CD4-positive, alpha-beta T cell treated with Interleukin-17A for 4 hours (primary cell): ENCODE measurements at places on chromosomes 6 and 20.

- no peak for DNase-seq
Measured at GRCh38 chr20:47156301-47157137, 200.0 kb downstream of the ZMYND8 start.

GRCh38 chr6:110322874-110323242, 35.3 kb downstream of the METTL24 start:
- DNase-seq: no peak

DNA sequence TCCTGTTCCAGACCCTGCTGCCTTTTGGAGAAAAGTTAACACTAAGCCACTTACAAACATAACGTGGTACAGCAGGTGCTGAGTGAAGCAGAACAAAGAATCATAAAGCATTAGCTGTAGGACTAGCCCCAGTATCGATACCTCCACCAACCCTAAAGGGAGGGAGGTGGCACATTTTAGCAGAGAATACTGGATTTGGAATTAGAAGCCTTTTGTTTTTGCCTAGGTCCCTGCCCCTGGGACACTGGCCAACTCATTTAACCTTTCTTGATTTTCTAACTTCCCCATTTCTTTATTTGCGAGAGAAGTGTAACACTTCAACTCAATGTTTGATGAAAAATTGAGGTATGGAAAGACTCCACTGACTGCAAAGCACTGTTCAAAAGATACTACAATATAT, 93.5 kb downstream of the B3GAT2 start:
- DNase-seq: no peak

- no peak for DNase-seq
Measured at GRCh38 chr20:37469531-37469930, 51.5 kb upstream of the NNAT start.

GRCh38 chr6:30615219-30615957, 1.7 kb downstream of the PPP1R10 start:
- peak; percentile 43 for DNase-seq

- DNase-seq: no peak
Measured at GRCh38 chr6:158687506-158687905, 37.7 kb downstream of the SYTL3 start.

DNA sequence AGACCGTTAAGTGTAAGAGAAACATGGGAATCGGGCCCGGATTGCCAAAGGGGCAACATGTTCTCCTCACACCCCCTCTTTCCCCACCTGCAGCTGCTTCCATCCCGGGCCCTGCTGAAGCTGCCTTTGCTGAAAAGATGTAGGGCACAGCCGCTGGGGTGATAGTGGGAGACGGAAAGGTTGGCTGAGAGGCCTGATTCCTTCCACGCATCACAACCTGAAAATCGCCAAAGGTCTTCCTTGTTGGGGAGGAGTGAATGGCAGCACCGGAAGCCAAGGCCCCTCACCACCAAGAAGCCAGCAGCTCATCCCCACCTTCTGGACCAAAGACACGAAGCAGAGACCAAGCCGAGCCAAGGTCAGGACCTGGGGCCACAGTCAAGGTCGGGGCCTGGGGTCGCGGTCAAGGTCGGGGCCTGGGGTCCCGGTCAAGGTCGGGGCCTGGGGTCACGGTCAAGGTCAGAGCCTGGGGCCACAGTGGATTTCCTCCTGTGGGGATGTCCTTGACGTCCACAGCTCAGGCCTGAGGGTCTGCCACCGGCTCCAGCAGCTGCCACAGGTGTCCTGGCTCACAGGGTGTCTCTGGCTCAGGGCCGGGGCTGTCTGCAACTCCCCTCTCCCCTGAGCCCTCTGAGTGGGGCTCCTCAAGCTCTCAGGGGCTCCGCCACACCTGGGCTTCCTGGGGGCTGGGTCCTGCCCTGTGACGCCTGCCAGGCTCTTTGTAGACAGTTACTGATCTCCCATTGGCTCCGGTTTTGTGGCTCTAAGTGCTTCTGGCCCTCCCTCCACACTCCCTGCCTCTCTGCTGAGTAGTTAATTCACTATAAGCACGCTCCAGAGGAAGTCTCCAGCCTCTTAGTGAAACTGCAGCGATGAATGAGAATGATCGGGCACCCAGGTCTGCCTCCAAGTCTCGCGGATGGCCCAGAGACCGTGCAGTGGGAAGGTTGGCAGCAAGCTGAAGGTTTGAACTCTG, 5.5 kb upstream of the CHRNA4 start:
- DNase-seq: no peak

DNA sequence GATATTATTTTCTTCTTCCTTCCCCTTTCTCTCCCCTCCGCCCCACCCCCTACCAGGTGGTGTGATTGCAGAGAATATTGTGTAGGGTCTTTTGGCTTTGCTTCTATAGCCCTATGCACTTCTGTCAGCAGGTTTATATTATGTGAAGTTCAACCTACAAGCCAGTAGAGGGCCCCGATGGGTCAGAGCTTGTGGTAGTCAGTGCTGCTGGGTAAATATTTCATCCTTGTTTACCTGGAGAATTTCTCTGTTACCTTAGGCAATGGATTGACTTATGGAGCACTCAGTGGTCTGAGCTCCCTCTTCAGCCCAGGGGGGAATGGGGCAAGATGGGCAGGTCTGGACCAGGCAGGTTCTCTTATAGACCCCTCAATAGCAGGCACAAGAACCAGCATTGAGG, 720.9 kb downstream of the GRIK2 start:
- no peak for DNase-seq

DNA sequence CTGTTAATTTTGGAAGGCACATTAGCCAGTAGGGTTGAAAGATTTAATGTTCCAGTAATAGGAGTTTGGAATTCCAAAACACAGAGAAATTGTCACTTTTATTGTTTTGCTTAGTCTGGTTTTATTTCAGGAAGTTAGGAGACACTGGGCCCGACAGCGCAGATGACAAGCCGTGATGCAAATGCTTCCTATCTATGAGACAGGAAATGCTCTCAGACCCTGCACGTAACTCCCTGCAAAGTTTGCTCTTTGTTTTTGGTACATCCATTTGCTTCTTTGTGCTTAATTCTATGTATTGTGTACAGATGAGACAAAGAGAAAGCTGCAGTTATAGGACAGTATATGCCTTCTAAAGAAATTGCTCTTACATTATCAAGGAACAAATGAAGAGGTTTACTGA, 201.6 kb upstream of the SGK1 start:
- DNase-seq: peak; percentile 67

- no peak for DNase-seq
Measured at GRCh38 chr20:20839771-20840170, 127.3 kb upstream of the RALGAPA2 start.

- DNase-seq: no peak
Measured at GRCh38 chr6:21556511-21556910, 37.0 kb upstream of the SOX4 start.

GRCh38 chr6:158500016-158500735, 59.7 kb upstream of the TMEM181 start:
- no peak for DNase-seq

- DNase-seq: peak; percentile 31
Measured at GRCh38 chr6:137390334-137390733, 103.9 kb downstream of the OLIG3 start.

- DNase-seq: no peak
Measured at GRCh38 chr6:132365281-132365907, 35.9 kb downstream of the MOXD1 start.

DNA sequence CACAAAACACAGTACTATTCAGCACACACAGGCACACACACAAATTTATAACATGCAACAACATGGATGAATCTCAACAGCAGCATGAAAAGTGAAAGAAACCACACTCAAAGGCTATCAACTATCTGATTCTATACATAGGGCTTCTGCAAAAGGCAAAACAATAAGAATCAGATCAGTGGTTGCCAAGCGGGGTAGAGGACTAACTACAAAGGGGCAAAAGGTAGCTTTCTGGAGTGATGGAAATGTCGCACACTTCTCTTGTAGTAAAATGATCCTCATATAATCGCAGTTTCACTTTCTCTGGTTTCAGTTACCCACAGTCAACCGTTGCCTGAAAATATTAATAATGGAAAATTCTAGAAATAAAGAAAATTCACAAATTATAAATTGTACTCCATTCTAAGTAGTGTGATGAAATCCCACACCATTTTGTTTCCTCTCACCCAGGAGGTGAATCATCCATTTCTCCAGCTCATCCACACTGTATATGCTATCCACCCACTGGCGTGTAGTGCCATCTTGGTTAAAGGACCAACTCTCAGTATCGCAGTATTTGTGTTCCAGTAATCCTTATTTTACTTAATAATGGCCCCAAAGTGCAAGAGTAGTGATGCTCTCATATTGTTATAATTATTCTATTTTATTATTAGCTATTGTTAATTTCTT, 12.8 kb upstream of the PLN start:
- no peak for DNase-seq

GRCh38 chr6:13234130-13234529, 94.2 kb downstream of the TBC1D7 start:
- no peak for DNase-seq

GRCh38 chr20:58723628-58723984, 31.0 kb downstream of the NPEPL1 start:
- DNase-seq: no peak

DNA sequence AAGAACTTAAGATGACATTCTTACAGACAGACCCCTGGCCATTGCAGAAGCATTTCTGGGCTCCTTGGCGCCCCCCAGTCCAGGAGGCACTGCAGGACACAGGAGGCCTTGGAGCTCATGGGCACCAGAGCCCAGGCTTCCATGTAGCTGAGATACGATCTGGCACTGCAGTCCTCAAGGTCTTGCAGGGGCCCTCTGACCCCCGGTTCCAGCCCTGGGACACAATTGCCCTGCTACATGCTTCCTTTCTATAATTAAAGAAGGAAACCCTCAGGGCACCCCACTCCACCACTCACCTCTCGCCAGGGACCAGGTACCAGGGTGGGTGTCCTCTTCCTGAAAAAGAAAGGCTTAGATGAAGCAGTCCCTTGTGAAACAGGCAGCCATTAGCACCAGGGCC, 33.6 kb downstream of the WFDC3 start:
- DNase-seq: no peak

GRCh38 chr6:157075549-157076450, 247.5 kb downstream of the TMEM242 start:
- no peak for DNase-seq

- no peak for DNase-seq
Measured at GRCh38 chr6:170234419-170234818, 56.5 kb downstream of the DLL1 start.

- DNase-seq: no peak
Measured at GRCh38 chr6:27241443-27241842, 6.1 kb upstream of the PRSS16 start.

- no peak for DNase-seq
Measured at GRCh38 chr20:33833333-33833732, 22.2 kb downstream of the CHMP4B start.

DNA sequence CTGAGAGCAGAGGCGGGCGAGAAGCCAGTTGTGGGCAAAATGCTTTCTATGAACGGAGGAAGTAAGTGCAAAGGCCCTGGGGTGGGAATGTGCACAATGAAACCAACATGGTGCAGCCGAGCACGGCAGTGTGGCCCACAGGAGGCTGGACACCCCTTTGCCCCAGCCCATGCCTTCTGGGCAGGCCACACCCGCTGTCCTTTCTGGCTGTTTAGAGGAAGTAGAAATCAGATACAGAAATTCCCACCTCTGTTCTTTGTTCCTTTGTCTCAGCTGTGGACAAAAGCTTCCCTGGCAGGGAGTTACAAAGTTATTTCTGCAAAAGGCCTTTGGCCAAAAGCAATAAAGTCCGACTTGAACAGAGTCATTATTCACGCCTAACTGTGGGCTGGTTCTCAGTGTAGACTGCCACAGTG, 11.9 kb downstream of the SULF2 start:
- DNase-seq: no peak

DNA sequence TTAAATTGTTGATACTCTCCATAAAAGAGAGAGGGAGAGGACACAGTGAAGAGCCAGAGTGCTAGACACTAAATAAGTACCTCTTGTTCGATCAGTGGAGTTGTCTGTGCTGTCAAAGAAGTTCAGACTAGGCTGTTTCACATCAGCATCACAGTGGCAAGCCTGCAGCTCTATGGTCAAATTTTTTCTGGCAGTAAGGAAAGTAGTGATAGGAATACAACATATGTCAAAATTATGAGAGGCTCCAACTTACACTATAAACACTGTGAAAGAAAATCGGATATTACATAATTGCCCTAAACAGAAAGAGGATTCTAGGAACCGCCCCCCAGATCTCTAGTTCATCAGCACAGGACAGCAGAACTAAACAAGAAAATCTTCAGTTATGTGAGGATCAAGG, 23.1 kb downstream of the DNAH8 start:
- DNase-seq: no peak

DNA sequence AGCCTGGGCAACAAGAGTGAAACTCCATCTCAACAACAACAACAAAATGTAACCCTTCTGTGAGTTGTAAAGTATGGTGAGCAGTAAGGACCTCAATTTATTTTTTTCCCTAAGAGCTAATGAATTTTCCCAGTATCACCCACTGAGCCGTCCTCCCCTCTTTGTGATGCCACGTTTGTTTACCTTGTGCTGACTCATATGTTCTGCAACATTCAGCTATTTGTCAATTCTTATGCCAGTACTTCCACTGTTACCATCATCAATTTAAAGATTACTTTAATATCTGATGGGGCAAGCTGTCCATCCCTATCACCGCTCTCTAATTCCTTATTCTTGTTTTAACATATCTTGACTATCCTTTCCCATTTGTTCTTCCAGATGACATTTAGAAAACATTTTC, 37.5 kb downstream of the MAK start:
- DNase-seq: no peak

DNA sequence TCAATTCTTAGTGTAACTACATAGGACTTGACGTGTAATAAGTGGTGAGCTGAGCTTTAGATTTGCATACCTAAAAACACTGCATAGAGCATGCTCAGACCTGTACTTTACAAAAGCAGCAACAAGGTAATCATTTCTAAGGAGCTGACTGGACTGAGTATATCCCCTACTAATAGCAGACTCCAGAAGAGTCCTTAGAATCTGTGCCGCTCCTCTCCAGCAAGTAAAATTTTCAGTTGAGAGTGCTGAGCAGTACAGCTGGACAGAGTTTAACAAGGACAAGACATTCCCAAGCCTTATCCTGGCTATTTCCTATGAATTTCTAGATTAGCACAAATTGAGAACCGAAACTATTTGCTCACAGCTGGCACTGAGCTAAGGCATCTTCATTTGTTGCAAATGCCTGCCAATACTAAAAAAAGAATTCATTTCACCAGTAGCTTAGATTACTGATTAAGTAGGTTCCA, 26.1 kb upstream of the KLHL31 start:
- DNase-seq: no peak

DNA sequence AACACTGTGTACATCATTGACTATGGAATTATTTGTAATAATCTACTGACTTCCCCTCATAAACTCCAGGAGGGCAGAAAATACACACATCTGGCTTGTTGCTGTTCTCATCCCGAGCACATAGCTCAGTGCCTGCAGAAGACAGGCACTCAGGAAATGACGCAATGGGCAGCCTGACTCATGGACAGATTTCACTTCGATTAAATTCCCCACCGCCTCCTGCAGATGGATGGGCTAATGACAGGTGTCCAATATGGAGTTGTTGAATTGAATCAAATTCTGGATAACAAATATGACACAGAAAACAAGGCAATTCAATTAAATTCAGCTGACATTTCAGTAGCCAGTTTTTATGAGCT, 9.1 kb downstream of the ANKRD60 start:
- DNase-seq: no peak

- no peak for DNase-seq
Measured at GRCh38 chr20:62837790-62838127, 20.9 kb downstream of the COL9A3 start.
